ENCODE measurements at places on chromosomes 5 and 9.

- peak; percentile 76 for DNase-seq
Measured at GRCh38 chr9:137254624-137255447, at the start of gene NELFB. Gene NELFB, plus strand, starts transcription at chr9:137255327.

DNA sequence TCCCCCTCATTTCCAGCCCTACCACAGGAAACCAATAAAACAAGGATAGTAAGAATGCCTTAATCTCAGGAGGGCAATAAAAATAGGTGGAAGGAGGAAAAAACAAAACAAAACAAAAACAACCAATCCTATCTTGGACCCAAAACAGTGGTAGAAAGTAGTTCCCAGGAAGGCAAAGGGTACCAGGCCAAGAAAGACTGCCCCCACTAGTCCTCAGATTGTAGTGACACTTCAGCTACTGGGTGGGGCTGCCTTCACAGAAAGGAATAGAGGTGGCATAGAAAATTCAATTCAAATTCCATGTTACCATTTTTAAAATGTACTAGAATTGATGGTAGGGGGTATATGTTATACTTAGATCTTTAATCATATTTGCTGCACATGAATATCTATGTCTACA is 59.3 kb downstream of the DPYSL3 start:
- DNase-seq = no peak

GRCh38 chr9:19624519-19624918 is 164.3 kb downstream of the SLC24A2 start:
- no peak for DNase-seq

DNA sequence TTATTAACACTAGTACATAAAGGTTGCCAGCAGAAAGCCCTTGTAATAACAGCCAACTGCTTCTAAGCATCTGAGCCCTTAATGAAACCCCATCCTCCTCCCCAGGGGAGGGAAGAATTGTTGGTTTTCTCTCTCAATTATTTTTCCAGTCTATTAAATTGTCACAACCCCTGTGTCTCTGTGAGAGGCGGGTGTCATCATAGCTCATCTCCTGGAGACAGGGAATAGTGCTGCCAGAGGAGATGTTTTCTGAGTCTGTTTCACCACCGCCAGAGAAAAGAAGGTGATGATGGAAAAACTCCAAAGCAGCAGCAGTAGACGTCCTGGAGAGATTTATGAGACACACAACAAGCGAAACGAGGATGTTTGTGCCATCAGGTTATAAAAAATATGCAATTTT is 271.1 kb upstream of the NMUR2 start:
- DNase-seq = no peak

GRCh38 chr5:81355291-81356251 is 38.4 kb downstream of the ACOT12 start:
- DNase-seq = no peak

- no peak for DNase-seq
Measured at GRCh38 chr5:135087950-135088349, 53.9 kb upstream of the PITX1 start.

DNA sequence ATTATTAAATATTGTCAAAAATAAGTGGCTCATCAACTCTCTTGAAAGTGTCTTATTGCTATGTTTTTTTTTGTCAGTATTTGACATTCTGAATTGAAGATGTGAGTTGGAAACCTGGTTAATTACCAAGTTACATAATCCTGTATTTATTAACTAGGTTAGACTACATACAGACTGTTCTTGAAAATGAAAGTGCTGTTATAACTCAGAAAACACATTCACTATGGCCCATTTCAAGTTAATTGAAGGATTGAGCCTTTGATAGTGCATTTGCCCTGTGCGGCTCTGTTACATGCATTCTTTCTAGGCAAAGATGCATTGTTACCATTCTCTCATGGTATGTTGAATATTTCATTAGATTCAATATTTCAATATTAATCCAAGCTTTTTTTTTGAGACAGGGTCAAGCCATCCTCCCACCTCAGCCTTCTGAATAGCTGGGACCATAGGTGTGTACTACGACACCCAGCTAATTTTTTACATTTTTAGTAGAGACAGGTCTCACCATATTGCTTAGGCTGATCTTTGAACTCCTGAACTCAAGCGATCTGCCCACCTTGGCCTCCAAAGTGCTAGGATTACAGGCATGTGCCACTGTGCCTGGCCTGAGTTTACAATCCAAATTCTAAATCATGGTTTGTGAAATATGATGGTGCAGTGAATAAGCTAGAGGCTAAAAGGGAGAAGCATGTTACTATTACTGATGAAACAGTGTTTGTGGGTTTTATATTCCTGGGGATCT is 10.0 kb downstream of the CTNNA1 start:
- DNase-seq = no peak

DNA sequence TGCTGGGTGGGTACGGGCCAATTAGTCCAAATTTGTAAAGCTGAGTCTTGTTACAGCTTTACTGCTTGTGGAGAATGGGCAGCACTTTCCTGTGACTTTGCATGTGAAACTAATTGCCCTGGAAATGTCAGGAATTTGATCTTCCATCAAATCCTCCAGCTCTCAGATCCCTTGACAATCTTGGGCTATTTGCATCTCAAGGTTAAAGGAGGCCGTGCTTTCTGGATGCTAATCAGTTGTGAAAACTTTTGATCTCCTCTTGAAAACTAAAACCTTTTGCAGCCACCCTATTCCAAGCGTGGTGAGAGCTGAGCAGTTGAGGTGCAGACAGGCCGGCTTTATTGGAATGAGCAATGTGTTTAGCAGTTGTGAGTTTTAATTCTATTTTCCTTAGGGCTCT is 68.0 kb upstream of the CLINT1 start:
- DNase-seq = no peak

DNA sequence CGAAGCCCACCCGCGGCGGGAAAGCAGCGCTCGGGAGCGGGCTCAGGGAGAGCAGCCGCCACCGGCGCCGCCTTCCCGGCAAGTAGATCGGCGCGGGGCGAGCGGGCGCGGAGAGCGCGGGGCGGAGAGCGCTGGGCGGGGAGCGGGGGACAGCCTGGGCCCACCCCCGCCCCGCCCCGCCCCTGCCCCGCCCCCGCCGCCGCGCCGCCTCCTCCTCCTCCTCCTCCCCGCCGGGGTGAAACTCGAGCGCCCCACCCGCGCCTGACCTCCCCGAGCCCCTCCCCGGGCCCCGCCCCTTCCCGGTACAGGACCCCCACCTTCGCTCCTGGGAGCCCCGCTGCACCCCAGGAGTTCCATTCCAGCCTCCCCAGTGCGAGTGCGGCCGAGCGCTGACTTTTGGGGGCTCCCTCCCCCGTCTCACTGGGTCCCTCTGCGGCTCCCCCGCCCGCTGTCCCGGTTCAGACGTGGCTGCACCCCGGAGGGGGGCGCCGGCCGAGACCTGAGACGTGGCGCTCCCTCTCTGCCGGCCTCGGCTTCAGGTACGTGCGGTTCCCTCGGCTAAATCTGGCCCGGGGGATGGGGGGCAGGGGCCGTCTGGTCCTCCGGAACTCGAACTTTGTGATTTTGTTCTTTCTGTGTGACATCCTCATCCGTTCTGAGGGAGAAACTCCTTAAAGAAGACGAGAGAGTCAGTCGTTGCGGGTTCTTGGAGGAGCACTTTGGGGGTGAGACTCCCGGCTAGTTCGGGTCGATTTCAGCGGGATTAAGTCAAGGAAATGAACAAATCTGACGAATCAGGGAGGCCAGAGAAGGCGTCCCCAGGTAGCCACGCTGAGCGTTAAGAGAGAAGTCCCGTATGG is at the start of gene SEMA5A:
Gene SEMA5A (minus strand): TSS at position 84 of the 860 bp plus-strand sequence. CDS start 166,129 bp downstream, outside the sequence.
- DNase-seq = no peak

DNA sequence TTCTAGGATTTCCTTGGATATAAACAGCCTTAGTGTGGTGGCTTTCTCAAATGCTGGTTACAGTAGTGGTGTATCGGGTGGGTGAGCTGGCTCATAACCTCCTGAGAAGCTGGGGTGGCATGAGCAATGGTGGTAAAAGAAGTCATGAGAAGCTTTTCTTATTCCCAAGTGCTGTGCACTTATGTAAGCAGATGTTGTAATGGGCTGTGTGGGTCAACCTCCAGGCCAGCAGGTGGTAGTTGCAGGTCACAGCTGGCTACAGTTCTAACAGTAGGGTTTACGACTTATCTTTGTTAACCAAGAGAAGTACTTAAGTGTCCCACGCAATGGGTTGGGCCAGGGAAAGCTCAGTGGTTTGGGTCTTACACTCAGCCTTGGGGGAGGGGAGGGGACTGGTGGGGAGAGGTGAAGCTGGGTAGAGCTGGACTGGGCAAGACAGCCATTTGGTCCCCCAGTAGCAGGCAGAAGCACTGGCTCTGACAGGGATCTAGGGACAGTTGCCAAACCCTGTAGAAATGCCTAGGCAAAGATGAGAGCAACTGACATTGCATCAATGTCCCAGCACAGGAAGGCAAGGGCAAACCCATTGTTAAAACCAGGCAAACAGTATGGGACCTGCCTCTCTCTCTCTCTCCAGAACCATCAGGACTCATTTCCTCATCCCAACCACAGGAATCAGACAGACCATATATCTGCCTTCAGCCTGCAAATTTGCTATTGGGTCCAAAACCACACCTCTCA is 76.8 kb downstream of the RNF130 start:
- DNase-seq = no peak

DNA sequence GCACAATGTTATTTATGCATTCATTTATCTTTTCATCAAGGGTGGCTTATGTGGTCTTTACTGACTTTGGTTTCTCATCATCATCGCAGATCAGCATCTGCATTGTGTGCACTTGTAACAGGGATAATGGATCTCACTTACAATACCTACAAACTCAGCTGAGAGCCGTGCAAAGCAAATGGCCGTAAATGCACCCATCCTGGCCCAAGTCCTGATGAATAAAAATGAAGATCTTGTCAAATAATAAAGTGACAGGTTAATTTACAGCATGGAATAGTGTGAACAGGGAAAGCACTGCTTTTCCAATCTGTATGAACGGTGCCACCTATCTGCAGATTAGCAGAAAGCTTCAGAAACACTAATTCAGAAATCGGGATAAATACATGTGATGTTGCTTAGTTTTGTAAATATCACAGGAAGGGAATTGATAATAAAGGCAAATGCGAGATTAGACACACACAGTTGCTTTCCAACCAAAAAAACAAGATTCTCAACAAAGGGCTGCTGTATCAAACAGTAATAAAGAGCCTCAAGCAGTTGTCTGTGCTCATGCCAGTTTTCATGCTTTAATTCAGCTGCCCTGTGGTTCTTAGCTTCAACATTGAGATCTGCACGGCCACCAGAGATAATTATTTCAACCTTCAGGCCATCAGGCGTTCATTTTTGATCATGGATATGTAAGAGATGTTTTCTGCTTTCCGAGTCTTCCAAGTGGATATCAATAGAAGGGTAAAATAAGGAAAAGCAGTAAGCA is 153.4 kb upstream of the POU5F2 start:
- DNase-seq = no peak

- no peak for DNase-seq
Measured at GRCh38 chr9:108664309-108665255, 191.2 kb downstream of the ACTL7B start.

DNA sequence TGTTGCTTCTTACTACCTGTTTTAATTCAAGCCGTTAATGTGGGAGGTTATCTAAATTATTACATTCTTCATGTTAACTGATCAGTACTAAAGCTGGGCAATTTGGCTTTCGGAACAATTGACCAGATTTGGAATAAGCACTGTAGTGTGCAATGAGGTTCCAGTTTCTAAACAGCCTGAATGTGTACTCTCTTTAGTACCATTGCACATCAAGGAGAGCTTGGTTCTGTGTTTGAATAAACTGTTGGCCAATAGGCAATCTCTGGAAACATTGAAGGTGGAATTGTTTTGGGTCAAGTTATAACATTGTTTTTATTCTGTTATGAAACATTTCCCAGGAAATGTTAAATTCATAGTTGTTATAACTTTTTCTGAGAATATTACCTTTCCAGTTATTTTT is 105.2 kb downstream of the PBX3 start:
- no peak for DNase-seq

DNA sequence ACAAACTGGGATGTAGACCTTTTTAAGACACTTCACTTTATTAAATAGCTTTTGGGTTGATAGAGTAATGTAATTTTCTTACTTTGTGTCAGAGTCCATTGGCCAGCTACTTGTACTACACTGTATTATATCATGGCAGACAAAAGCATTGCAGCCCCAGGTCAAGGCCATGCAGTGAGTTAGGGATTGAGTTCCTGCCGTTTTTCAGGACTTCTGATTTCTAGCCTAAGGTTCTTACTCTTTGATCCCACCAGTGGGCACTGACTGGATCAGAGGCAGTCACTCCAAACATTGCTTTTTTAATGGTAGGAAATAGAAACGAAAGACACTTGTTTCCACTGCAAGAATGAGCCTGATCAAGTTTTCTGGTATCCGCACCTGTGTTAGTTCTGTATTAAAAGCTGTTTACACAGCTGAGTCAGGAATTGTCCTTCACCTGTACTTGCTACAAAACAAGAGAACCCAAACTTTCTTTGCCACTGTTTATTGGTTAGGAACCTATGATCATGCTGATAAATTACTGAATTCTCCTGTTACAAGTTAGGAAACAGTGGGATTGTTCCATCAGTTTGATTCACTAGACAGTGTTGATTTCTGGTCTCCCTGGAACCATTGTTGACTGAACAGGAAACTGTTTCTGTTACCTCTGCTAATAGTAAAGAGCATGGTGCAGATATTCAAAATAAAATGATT is 22.1 kb downstream of the LRRC70 start:
- no peak for DNase-seq

DNA sequence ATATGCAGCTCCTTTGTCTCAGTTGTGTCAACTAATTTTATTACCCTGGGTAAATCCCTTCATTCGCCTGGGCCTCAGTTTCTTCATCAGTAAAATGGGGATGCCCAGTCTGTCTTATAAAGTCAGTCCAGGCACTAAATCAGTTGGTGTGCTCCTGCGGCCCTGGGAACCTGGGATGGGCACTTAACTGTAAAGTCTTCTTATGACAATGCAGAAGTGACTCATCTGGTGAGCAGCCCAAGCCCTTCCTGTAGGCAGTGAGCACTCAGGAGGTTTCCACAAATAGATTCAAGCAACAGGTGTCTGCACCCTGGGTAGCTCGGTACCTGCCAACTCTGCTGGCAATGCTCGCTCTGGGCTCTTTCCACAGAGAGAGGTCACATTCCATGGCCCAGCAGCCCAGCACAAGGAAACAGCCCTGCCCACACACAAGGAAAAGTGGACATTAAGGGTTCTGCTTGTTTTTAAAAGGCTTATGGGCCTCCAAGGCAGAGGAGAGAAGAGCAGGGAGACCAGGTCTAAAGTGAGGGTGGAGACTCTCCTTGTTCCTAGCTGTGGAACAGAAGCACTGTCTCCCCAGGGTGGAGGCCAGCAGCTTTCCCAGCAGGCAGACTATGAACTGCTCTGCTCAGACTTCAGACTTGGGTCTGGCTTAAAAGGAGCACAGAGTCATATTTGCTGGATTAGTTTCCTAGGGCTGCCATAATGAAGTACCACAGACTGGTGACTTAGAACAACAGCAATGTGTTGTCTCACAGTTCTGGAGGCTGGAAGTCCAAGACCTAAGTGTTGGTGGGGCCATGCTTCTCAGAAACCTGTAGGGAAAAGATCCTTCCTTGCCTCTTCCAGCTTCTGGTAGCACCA is 89.7 kb upstream of the ADRA1B start:
- no peak for DNase-seq

Measured in GM04504 (cell line).